Activated naive CD8-positive, alpha-beta T cell treated with anti-CD3 and anti-CD28 coated beads, Interleukin-2, amount 50 U/mL, for 24 hours (primary cell): ENCODE measurements at places on chromosomes 16 and 17.
A peak's percentile ranks its signal among the peaks of the same experiment; 100 is the strongest.

- no peak for DNase-seq
Observed at GRCh38 chr17:6366221-6366666, 68.7 kb downstream of the AIPL1 start.

DNA sequence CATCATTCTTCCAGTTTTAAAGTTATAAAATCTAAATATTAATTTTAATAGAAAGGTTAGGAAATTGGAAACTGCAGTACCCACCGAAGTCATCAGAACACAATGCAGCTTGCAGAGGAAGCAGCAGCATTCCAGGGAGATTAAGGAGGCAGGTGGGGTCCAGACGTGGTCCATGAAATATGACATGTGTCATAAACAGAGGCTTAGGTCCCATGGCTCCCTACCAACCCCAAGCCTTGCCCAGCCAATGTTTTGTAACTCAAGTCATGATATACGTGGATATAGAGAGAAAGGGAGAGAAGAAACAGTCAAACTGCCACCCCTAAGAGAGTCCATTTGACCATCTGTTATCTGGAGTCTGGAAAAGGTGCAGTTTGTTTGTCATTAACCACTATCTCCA, 670.0 kb downstream of the TOX3 start:
- no peak for DNase-seq

GRCh38 chr16:88768071-88768783, 16.8 kb downstream of the PIEZO1 start:
- no peak for DNase-seq

GRCh38 chr17:3913531-3914311, 2.5 kb downstream of the P2RX1 start:
- peak; percentile 89 for DNase-seq

GRCh38 chr16:53958341-53958880, 254.5 kb downstream of the FTO start:
- no peak for DNase-seq

- no peak for DNase-seq
Observed at GRCh38 chr16:46573008-46573833, 48.0 kb downstream of the SHCBP1 start.
